Stimulated activated CD8-positive, alpha-beta memory T cell treated with anti-CD3 and anti-CD28 coated beads, Interleukin-7, amount 100 ng/mL, for 24 hours (primary cell): ENCODE measurements at places on chromosomes 6 and 20.
A peak's percentile ranks its signal among the peaks of the same experiment; 100 is the strongest.

GRCh38 chr6:35522660-35523658, 10.3 kb upstream of the TULP1 start:
- peak; percentile 64 for DNase-seq

DNA sequence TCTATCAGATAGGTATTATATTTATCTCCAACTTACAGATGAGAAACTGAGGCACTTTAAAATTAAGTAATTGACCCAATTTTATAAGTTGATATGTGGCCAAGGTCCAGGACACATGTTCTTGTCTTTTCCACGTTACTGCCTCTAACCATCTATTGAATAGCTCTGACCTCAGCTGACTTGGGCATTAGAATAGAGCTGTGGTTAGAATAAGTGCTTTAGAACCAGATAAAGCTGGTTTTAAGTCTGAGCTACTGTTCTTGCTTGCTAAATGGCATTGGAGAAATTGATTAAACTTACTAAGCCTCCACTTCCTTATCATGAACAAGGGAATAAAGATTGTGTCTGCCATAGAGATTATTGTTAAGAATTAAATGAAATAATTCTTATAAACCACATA, 147.8 kb upstream of the DTNBP1 start:
- DNase-seq, result no peak

DNA sequence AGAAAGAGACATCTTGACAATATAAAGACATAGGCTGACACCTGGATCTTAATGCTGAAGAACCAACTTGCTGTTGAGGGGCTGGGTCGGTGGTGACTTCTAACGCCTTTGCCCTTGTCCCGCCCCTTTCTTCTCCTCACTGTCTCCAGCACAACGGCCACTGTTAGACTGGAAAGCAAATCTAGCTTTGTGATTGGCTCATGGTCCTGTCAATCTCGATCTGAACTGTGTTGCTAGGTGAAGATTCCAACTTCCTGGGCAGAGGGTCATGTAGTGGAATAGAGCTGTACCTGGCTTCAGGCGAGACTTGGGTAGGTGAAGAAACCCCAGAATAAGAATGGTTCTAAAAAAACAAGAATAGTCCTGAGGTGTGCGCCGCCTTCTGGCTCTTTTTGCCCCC, at the start of gene PGK2:
PGK2 (minus strand) TSS at position 110 of the 400 bp plus-strand sequence; CDS start at position 12, 98 bp downstream.
- no peak for DNase-seq

- DNase-seq, result no peak
Measured at GRCh38 chr6:159931846-159932245, 37.0 kb upstream of the IGF2R start.

DNA sequence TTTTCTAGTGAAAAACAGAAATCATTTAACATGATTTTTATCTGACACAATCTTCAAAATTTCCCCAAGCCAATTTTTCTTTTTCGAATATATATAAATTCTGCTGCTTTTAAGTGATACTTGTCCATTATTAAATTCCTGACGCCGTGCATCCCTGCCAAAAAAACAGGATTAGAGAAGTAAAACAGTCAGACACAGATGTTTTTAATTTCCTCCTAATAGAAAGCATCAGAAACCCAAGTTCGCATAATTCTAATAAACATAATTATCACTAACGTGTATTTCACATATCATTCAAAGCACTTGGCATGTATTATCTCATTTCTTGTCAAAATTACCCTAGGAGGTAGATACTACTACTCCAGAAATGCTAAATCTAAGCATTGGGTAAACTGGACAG, 179.5 kb downstream of the ZFP64 start:
- no peak for DNase-seq

DNA sequence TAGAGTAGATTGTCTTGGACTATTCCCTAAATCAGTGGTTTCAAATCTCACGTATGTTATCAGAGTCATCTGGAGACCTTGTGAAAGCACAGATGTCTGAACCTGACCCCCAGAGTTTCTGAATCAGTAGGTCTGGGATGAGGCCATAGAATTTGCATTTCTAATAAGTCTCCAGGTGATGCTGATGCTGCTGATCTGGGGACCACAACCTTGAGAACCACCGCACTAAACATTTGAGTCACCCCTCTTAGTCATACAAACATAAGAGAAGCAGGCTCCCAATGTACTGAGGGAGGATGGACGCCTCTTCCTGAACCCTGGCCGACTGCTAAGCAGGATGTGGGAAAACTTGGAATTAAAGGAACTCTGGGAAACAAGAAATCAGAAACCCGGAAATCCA, 187.8 kb upstream of the PRDM1 start:
- no peak for DNase-seq

GRCh38 chr6:154749341-154749740, 16.1 kb downstream of the SCAF8 start:
- no peak for DNase-seq

DNA sequence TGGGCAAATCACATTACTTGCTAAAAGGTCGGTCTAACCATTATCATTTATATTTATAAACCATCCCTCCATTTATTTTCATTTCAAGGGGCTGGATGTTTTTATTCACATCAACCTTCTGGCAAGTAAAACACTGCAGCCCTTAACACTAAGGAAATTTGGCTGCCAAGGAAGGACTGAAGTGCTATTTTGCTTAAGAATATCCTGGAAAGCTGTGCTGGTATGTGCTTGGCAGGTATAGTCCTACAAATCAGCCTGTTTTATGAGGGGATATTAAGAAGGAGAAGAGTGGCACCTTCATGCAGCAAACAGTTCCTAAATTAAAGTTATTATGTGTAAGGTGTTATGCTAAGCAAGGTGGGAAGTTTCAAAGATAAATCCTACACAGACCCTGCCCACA, 9.8 kb downstream of the PHACTR2 start:
- no peak for DNase-seq

- no peak for DNase-seq
Measured at GRCh38 chr6:100463630-100464161, 1.0 kb downstream of the SIM1 start.

- no peak for DNase-seq
Measured at GRCh38 chr20:7672571-7672970, 267.7 kb downstream of the HAO1 start.

GRCh38 chr6:136979206-136979605, 57.1 kb downstream of the SLC35D3 start:
- DNase-seq, result no peak

- DNase-seq, result peak; percentile 67
Measured at GRCh38 chr6:37691904-37692806, 5.5 kb downstream of the MDGA1 start.

GRCh38 chr6:150076196-150076893, 7.4 kb upstream of the ULBP3 start:
- no peak for DNase-seq

- no peak for DNase-seq
Measured at GRCh38 chr20:25064561-25065071, 6.7 kb upstream of the ACSS1 start.

GRCh38 chr6:40998661-40999060, 40.4 kb downstream of the UNC5CL start:
- no peak for DNase-seq

DNA sequence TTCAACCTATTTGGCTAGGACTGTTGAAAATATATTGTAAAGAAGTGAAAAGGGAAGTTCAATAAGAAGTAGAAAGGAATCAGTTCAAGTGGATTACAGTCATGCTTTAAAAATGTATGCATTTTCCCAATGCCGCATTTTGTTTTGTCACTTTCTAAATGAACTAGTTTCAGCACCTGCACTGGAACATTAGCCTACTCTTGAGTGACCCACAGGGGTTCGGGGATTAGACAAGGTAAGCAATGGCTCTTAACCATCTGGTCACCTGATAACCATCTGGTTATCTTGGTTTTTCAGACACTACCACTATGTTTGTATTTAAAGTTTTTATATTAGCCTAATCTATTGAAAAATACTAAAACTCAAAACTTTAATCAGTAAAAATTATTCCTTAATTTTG, 97.6 kb downstream of the CD164 start:
- DNase-seq, result no peak

DNA sequence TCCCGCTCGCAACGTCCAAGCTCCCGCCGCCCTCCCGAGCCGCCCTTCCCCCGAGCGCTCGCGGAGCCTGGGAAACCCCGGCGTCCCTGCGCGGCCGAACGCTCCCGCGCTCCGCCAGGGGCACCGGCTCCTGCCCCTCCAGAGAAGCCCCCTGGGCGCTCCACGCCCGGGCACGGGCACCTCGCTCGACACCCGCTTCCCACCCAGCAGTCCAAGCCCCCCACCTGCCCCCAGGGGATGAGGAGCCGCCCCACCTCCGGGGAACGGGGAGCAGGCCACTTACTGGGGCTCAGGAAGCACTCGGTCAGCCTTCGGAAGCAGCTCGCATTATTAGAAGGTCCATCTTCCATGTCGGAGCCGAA, 1.4 kb downstream of the PDE10A start:
- DNase-seq, result no peak

GRCh38 chr6:36629784-36630183, 35.6 kb downstream of the SRSF3 start:
- no peak for DNase-seq
